ENCODE measurements at places on chromosomes 3 and 15.

DNA sequence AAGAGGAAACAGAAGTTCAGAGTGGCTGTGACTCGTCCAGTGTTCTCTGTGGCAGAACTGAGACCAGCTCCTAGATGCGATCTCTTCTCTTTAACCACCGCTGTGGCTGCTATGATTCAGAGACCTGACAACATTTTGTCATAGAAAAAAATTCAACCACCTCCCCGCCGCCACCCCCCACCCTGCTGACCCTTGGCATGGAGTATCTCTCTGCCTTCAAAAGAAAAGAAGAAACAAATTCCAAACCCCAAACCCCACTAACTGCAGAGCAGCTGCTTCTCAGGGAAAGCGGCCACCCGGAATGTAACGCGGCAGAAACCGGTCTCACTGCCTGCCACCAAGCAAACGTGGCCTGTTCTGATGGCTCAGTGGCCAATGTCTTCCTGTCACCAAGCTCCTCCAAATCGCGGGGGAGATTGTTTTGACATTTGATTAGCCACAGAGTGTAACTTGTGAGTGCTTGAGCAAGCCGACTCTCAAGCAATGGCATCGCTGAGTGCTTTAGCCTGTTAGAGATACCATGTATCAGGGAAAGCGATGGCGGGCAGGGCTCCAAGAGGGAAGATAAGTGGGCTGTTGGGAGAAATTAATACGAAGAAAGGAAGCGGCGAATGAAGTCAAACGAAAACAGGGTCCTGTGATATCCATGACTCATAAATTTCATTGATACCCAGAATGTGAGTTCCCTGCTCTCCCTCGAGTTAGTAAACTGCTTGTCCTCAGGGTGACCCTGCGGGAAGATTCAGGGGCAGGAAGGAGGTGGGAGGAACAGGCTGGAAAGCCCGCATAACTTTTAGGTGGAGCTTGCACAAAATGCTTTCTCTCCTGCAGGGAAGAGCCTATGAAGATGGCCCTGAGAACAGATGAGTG is 44.8 kb upstream of the TLE3 start:
- peaks cover 27% of the 10 kb centered on the region for H3K4me1 ChIP-seq
- no peaks in the 10 kb centered on the region for H3K36me3 ChIP-seq
- DNase-seq: no peak
- no peak overlapping the region for H3K4me3 ChIP-seq
- H3K27me3 ChIP-seq: peaks cover 10% of the 10 kb centered on the region

DNA sequence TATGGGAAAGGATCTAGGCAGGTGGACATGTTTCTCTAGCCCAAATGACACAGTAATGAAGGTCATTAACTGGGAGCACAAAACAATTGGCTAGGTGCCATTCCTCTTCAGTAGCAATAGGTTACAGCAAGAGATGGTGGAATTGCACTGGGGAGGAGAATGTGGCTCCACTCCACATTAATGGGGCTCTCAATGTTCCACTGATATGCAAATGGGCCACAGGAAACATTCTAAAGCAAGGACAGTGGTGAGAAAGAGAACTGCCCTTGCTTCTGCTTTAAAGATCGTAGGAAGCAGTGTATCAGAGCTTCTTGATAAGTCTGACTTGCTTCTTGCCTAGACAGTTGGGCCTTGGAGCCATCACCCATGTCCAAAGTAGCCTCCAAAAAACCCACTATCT is 271.4 kb upstream of the PPP2R3A start:
- DNase-seq: no peak
- no peaks in the 10 kb centered on the region for H3K4me1 ChIP-seq
- no peak overlapping the region for H3K27ac ChIP-seq
- H3K36me3 ChIP-seq: no peaks in the 10 kb centered on the region

DNA sequence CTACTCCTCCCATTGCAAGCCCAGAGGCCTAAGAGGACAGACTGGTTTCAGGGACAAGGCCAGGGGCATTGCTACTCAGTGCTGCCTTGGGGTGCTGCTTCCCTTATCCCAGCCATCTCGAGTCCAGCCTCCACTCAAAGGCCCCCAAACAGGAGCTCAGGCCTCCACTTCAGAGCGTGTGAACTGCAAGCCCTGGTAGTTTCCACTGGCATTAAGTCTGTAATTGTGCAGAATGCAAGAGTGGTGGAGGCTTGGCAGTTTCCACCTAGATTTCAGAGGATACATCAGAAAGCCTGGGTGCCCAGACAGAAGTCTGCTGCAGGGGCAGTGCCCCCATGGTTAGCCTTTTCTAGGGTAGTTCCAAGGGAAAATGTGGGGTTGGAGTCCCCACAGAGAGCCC is 192.8 kb upstream of the ST8SIA2 start:
- H3K36me3 ChIP-seq: no peaks in the 10 kb centered on the region
- H3K4me3 ChIP-seq: no peak overlapping the region

- peaks cover 24% of the 10 kb centered on the region for H3K27me3 ChIP-seq
- H3K4me3 ChIP-seq: no peak overlapping the region
- H3K27ac ChIP-seq: no peak overlapping the region
- no peak for DNase-seq
These were observed 3.5 kb upstream of the CPNE4 start for GRCh38 chr3:132038198-132038825.

DNA sequence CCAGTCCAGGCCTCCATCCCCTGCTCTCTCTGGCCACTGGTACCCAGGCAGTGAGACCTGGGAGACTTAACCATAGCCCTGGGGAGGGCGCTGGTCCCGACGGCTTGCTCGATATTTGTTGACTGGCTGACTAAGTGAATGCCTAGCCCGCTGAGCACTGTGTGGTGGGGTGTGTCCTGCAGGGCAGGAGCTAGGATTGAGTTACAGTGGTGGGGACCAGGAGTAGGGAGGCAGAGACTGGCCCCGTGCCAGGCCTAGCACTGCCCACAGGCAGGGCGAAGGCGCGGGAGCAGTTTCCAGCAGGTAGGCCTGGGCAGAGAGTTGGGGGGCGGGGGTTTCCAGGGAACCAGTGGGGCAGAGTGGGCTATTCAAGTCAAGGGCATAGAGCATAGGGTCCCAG is at the start of gene VILL:
TSS of gene VILL (plus strand) at position 260 of the 400 bp plus-strand sequence. CDS start 2,887 bp downstream, outside the sequence.
- peaks cover 18% of the 10 kb centered on the region for H3K4me1 ChIP-seq
- DNase-seq: no peak
- H3K4me3 ChIP-seq: no peak within 1 kb of the TSS
- H3K36me3 ChIP-seq: no peaks in the 10 kb centered on the region
- H3K27me3 ChIP-seq: no peaks in the 10 kb centered on the region

DNA sequence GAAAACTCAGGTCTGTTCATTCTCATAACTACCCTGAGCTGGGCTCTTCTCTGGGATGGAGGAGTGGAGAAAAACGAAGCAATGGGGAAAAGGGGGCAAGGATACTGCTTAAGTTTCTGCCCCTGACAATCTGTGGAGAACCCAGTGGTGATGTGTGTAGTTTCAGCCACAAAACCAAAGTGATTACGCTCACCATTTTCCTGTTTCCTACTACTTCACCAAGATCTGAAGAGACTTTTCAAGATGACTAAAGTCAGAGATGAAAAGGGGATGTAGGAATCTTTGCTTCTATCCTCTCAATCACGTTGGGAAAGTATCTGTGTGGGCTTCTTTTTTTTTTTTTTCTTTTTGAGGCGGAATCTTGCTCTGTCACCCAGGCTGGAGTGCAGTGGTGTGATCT is 8.3 kb upstream of the UBE2E1 start:
- H3K4me3 ChIP-seq: no peak overlapping the region
- no peak for DNase-seq
- H3K4me1 ChIP-seq: no peaks in the 10 kb centered on the region
- H3K36me3 ChIP-seq: no peaks in the 10 kb centered on the region

GRCh38 chr15:68337826-68338225 is 60.3 kb downstream of the FEM1B start:
- H3K27ac ChIP-seq: no peak overlapping the region
- peaks cover 41% of the 10 kb centered on the region for H3K27me3 ChIP-seq
- H3K4me1 ChIP-seq: no peaks in the 10 kb centered on the region
- H3K4me3 ChIP-seq: no peak overlapping the region
- no peaks in the 10 kb centered on the region for H3K36me3 ChIP-seq

- no peaks in the 10 kb centered on the region for H3K27me3 ChIP-seq
- H3K27ac ChIP-seq: no peak overlapping the region
- no peaks in the 10 kb centered on the region for H3K36me3 ChIP-seq
These were observed 224.2 kb downstream of the CNTN3 start for GRCh38 chr3:74390121-74390877.

- H3K4me3 ChIP-seq: no peak overlapping the region
- no peaks in the 10 kb centered on the region for H3K36me3 ChIP-seq
- DNase-seq: no peak
- no peak overlapping the region for H3K27ac ChIP-seq
- no peaks in the 10 kb centered on the region for H3K4me1 ChIP-seq
These were observed 50.1 kb downstream of the FRMD5 start for GRCh38 chr15:44144992-44145391.

DNA sequence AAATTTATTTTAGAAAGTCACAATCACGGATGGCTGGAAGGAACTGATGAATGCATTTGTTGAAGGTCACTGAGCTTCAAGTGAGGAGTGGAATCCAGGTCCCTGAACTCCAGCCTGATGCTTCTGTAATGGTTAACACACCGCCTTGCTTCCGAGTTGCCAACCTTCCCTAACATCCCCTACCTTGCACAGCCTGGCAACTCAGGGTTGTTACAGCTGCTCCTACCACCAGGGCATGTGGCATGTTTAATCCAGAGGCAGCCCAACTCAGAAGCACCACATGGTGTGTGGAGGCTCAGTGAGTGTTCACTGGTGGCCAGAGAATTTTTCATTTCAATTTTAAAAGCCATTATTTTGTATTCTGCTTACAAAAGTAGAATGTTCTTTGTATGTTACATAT is 4.9 kb downstream of the TM2D3 start:
- no peak overlapping the region for H3K27ac ChIP-seq
- H3K27me3 ChIP-seq: no peaks in the 10 kb centered on the region
- no peak overlapping the region for H3K4me3 ChIP-seq
- DNase-seq: no peak

GRCh38 chr15:44296625-44297524 is 8.4 kb downstream of the GOLM2 start:
- no peak for DNase-seq
- peaks cover 3% of the 10 kb centered on the region for H3K36me3 ChIP-seq
- H3K4me1 ChIP-seq: peaks cover 2% of the 10 kb centered on the region
- H3K4me3 ChIP-seq: no peak overlapping the region
- H3K27ac ChIP-seq: no peak overlapping the region

- no peak overlapping the region for H3K4me3 ChIP-seq
- H3K27ac ChIP-seq: no peak overlapping the region
- H3K27me3 ChIP-seq: no peaks in the 10 kb centered on the region
- DNase-seq: no peak
- H3K4me1 ChIP-seq: no peaks in the 10 kb centered on the region
These were observed 196.3 kb downstream of the DTWD1 start for GRCh38 chr15:49817100-49817499.

- no peak overlapping the region for H3K4me3 ChIP-seq
- H3K36me3 ChIP-seq: peaks cover 6% of the 10 kb centered on the region
- H3K27ac ChIP-seq: no peak overlapping the region
- H3K4me1 ChIP-seq: no peaks in the 10 kb centered on the region
- H3K27me3 ChIP-seq: no peaks in the 10 kb centered on the region
These were observed 40.5 kb downstream of the ANO10 start for GRCh38 chr3:43581343-43581742.

DNA sequence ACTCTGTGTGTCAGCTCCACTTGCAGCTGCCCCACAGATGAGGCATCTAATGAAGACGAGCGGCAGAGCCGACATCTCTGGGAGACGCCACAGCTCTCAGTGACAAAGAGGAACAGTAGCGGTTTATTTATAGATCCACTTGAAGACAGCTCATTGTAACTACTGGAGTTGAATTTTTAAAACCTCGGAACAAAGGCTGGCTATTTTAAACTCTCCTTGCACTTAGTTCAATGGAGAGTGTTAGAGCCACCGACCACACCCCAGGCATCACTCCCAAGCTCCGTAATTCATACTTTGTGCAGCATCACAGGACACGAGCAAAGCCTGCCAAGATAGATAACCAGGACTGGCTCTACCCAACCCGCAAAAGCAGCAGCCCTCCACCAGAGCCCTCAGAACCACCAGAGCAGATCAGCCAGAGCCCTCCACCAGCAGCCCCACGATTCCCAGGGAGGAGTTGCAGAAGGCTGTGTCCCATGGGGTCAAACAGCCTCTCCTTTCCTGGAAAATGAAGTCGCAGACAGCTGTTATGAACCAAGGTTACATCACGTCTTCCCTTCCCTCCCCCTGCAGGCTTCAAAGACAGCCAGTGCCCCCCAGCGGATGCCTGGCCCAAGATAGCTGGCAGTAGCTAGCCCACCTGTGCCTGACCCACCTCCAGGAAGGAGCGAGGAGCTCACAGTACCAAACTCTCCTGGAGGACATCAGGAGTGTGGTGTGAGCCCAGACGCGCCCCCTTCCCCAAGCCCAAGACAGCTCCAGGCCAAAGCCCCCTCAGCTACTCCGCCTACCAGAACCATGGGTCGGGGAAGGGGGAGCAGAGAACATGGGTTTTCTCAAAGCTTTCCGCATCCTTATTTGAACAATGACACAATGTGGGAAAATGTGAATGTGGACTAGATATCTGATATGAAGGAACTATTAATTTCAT is 45.7 kb downstream of the POC1A start:
- H3K27me3 ChIP-seq: no peaks in the 10 kb centered on the region
- no peak overlapping the region for H3K4me3 ChIP-seq
- DNase-seq: no peak
- no peaks in the 10 kb centered on the region for H3K36me3 ChIP-seq
- H3K4me1 ChIP-seq: no peaks in the 10 kb centered on the region

GRCh38 chr15:41865490-41866055 is 26.9 kb downstream of the PLA2G4B start:
- H3K4me1 ChIP-seq: peaks cover 3% of the 10 kb centered on the region
- no peak overlapping the region for H3K27ac ChIP-seq
- no peak overlapping the region for H3K4me3 ChIP-seq
- H3K27me3 ChIP-seq: peaks cover 11% of the 10 kb centered on the region

GRCh38 chr3:132615881-132616280 is 18.8 kb downstream of the ACKR4 start:
- no peaks in the 10 kb centered on the region for H3K27me3 ChIP-seq
- no peak overlapping the region for H3K27ac ChIP-seq
- H3K36me3 ChIP-seq: peaks cover 17% of the 10 kb centered on the region
- no peak for DNase-seq
- no peak overlapping the region for H3K4me3 ChIP-seq

DNA sequence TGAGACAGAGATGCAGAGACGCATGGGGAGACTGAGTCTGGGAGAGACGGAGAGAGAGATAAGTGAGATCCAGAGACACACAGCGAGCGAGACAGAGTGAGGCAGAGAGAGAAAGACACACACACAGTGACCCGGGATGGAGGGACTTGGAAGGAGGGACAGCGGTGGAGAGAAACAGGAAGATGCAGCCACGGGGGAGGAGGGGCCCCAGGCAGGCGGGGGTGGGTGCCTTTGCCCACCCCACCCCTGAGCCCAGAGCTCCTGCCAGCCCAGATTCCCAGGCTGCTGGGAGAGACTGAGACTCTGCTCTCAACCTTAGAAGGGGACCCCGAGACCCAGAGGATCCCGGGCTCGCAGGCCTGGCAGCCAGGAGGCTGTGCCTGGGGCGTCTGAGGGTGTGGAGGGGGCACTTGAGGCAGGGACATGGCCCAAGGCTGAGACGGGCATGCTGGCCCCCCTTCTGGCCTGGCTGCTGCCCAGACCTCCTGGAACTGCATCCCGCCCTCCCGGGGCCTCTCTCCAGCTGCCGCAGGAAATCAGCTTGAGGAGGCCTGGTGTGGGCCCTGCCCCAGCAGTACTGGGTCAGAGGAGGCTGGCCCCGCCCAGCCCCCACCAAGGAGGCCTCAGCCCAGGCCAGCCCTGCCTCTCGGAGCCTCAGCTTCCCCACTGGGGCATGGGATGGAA is 18.1 kb downstream of the H1-8 start:
- no peak overlapping the region for H3K4me3 ChIP-seq
- H3K36me3 ChIP-seq: no peaks in the 10 kb centered on the region
- H3K27me3 ChIP-seq: peaks cover 4% of the 10 kb centered on the region
- H3K27ac ChIP-seq: no peak overlapping the region
- DNase-seq: no peak
